ENCODE measurements at places on chromosomes 1 and 21.

- DNase-seq = no peak
Measured at GRCh38 chr1:61978796-61979195, 215.9 kb upstream of the L1TD1 start.

DNA sequence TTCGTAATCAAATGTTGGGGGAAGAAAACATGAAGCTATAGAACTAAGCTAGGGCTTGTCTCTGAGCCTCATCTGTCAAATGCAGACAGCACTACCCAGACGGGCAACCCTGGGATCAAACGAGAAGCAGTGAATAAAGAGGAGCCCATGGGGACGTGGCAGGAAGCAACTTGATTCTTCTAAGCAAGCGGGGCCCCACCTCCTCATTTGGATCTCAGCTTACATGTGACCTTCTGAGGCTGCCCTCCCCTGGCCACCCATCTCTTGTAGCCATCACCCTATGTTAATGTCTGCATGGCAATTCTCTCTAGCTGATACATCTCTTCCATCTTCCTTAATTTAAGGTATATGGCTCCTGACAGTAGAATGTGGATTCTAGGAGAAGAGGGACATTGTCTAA is 171.3 kb downstream of the IGSF21 start:
- no peak for DNase-seq

DNA sequence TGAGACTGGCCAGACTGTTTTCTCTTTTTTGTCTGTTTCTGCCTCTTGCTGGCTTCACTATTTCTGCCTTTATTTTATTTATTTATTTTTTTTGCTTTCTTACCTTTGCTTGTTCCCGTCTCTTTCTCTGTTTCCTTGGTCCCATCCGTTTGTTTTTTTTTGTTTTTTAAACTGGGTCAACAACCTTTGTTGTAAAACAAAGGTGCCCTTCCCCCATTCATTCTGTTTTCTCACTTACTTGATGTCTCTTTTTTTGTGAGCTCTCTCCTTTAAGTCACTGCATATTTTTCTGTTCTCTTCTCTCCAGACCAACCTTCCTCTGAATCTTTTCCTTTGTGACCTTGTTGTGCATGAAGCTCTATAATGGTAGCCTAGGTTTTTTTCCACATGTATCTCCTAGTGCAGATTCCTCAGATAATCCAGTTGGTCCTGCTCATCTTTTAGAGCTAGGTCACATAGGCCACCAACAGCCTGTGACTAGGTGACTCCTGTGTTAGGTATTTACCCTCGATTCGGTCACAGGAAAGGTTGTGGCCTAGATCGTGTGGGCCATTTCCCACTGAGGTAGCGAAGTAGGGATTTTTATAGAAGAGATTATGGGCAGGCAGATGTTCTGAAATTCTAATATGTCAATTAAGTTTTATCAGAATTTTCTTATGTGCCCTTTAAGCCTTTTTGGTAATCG is 15.9 kb downstream of the GNAI3 start:
- DNase-seq = no peak

DNA sequence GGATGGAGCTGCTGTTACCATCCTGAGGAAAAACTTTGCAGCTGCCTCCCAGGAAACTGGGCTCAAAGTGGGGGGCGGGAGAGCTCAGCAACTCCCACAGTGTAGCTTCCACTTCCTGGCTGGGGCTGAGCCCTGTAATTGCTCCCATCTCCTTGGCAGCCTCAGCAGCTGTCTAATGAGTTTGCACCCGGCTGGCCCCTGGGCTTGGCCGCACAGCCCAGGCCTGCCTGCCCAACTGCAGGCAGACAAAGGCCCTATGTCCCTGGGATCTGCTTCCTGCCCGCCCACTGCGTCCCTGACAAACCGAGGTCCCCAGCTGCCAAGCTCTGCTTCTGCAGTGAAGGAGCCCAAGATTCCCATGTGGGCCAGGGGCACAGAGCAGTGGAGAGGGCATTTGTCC is 30.1 kb downstream of the EDN2 start:
- DNase-seq = no peak

DNA sequence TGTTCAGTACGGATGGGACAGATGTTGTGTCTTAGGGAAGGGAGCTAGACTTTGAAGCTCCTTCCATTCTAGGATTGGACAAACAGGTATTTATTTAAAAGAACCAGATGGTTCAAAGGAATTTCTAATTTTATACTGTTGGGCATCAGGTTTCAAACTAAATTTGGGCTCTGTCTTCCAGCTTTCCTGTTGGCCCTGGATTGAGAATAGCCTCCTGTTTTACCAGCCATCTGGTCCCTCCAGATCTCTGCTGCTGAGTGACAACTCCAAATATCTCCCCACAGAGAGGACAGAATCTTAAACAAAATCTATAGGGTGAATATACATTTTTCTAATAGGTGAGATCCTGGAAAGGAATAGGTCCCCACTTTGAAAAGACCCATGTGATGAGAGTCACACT is 52.5 kb upstream of the CNIH3 start:
- no peak for DNase-seq

- DNase-seq = no peak
Measured at GRCh38 chr1:63112155-63112900, 210.0 kb upstream of the FOXD3 start.

GRCh38 chr1:153963850-153964331 is 554 bp upstream of the SLC39A1 start:
- no peak for DNase-seq

GRCh38 chr1:242057745-242058115 is 58.8 kb upstream of the MAP1LC3C start:
- no peak for DNase-seq

DNA sequence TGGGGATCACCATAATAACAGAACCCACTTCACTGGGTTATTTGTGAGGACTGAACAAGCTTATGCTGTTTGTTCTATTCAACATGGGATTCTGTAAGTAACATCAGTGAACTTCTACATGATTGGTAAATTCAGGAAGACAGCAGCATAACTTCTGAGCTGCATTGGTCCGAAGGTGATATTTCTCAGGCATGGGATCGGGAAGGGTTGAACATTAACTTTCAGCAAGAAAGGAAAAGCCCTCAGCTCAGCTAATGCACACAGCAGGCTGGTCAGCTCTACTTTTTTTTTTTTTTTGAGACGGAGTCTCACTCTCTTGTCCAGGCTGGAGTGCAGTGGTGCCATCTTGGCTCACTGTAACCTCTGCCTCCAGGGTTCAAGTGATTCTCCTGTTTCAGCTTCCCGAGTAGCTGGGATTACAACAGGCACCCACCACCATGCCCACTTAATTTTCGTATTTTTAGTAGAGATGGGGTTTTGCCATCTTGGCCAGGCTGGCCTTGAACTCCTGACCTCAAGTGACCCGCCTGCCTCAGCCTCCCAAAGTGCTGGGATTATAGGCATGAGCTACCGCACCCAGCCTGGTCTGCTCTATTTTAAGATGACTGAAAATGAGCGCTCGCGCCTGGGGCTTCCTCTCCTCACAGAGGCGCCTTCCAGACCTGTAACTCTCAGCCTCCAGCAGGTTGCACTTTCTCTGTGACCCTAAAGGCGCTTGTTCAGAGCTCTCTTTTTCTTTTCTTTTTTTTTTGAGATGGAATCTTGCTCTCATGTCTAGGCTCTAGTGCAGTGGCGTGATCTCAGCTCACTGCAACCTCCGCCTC is 42.2 kb downstream of the ECE1 start:
- no peak for DNase-seq

DNA sequence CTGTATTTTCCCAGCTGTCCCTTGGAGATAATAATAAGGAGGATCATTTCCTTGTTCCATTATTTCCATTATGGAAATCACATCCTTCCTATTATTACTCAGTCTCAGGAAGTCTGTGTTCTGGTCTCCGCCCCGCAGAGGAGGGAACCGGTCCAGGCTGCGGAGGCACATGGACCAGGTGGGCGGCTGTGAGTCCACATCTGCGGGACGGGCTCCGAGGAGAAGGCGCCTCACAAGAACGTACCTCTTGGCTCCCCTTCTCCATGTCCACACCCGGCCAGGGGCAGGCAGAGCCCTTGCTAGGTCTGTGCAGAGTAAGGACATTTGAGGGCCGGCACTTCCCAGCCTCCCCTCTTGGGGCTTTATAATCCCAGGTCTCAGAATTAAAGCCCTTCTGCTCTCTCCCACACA is 14.6 kb downstream of the RAB7B start:
- no peak for DNase-seq

- DNase-seq = no peak
Measured at GRCh38 chr1:14881775-14882672, 271.5 kb upstream of the TMEM51 start.

DNA sequence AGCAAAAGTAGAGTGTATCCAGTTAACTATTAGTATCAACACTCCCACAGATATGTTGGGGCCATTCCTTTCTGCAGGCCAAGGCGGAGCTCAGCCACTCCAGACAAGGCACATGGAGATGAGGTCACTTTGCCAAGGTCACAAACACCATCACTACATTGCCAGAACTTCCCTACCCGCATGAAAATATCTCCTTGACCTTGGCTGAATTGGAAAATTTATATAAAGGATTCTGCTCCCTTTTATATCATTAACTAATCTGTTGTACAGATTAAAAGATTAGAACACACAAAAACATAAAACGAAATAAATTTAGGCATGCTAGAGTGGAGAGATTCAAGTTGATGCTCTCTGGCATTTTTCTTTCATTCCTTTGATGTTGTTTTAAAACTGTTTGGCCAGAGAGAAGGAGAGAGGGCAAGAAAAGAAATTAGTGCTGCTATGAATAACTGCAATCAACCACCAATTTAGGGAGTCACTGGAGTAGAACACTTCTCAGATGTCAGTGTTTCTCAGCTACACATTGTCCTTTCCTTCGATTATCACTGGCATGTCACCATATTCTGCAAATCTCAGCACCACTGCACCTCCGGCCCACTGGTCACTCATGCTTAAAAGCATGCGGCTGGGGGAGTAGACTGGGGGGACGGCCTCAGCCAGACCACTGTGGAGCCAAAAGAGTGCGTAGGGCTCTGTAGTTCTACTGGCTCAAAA is 78.7 kb upstream of the ATP1B1 start:
- DNase-seq = no peak

GRCh38 chr21:36321325-36322082 is 1.5 kb downstream of the MORC3 start:
- peak; percentile 24 for DNase-seq

GRCh38 chr1:58964880-58965279 is 181.0 kb upstream of the JUN start:
- DNase-seq = no peak

DNA sequence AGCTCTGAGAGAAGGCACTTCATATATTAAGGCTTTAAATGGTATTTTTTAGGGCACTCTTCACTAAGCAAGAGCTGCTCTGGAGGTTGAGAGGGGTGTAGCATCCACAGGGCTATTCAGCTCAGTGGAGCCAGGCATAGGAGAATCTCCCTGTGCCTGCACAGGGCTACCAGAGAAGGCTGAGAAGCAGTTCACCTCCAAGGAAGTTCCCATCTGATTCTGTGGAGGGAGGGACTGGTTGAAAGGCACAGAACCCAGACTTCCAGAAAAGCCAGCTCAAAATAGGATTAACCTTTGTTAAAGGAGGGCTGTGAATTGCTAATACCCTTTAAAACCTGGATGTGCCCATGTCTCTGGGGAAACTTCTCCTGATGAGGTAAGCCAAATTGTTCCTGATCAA is 304.5 kb downstream of the TTLL7 start:
- DNase-seq = no peak

GRCh38 chr1:79817031-79817560 is 810.6 kb upstream of the ADGRL4 start:
- DNase-seq = no peak

DNA sequence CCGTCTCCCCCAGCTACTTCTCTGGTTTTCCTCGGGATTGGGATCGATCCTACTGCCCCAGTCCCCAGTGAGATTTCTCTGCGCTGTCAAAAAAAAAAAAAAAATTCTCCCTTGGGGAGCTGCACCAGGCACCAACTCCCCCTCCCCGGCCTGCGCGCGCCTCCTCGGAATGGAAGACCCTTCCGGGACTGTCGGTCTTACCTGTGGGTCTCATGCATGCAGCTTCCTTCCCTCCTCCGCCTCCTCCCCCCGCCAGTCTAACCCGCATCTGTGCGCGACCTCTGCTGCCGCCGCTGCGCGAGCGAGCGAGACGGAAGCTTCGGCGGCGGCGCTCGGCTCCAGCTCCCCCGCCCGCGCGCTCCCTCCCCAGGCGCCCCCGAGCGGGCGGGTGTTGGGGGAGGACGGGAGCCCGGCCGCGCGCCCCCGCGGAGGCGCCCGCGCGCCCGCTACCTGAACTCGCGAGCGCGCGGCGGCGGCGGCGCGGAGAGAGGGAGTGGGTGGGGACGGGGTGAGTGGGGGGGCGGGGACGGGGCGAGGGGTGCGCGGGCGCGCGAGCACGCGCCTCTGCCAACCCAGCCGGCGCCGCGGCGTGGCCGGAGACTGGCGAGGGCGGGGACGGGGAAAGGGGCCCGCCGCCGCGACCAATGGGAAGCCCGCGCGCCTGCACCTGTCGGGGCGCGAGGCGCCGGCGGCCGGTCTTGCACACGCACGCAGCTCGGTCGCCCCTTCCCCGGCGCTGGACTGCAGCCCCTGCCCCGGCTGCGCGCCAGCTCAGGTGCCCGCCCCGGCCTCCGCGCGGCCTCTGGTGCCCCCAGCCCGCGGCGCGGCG is at the start of gene SUSD4:
SUSD4 (minus strand) TSS at position 321 of the 829 bp plus-strand sequence. CDS start 751 bp downstream, outside the sequence.
- peak; percentile 76 for DNase-seq

DNA sequence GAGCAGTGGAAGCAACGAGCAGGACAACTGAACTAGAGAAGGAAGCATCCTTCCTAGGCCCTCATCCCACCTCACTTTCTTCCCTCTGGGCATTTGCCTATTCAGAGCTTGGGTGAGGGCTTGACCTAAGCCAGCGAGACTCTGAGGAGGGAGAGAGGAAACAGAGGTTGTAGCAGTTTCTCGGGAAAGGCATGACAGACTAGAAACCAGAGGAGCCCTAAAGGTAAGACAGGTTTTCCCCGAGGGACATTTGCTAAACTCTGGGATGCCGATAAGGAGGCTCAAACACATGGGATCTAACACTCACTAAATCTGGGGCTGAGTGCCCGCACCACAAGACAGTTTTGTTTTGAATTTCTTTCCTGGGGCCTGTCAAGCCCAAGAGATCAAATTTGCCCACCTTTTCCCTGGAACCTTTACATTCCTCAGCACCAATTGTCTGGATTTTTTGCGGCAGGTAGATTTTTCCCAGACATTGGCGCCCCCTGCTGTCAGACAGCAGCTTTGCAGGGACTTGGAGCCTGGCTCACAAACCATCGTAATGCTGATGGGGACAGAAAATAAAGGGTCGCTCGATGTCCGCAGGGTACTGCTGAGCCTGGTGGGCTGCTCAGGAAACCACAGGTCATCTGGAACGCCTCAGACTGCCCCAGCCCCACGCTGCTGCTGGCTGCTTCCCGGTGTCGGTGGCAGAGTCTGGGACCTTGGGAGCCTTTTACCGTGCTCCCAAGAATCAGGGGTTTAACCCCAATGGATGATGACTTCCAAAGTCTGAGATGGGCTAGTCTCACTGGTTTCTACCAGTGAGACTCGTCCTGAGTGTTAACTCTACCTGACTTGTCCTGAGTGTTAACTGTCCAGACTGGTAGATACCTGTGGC is 23.4 kb upstream of the TSPAN2 start:
- peak; percentile 64 for DNase-seq

All from CD4-positive, alpha-beta T cell treated with Interleukin-10 for 1 hour (primary cell).